Right lung (tissue), 10 donors: ENCODE measurements at places on chromosomes 2 and 18.

DNA sequence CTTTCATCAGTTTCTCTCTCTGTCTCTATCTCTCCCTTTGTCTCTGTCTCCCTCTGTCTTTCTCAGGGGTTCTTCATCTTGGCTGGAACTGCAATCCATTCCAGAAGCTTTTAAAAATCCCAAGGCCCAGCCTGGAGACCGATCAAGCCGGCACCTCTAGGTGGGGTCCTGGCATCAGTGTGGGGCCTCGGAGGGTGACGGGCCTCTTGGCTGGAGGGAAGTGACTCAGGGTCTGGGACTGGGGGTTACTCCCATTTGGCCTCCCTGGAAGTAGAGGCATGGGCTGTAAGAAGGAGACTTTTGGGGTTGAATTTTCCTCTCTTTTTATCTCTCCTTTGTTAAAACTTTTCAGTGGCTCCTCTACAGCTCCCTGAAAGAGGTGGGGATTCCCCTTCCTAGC, 52.8 kb upstream of the OTOF start:
- no peak for DNase-seq

DNA sequence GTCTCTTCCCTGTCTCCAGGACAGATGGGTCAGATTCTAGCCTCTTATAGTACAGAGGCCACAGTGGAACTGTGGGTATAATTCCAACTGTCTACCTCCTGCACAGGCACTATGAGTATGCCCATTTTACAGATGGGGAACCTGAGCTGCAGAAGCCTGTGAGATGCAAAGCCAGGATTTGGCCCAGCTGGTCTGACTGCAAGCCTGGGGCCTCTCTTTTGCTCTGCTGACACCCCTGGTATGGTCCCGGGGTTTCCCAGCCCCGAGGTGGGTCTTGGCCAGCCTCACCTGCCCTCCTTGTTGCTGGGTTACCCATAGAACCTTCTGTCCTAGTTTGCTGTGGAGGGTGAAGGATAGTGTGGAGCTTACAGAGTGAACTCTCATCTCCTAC, 9.8 kb downstream of the HS6ST1 start:
- DNase-seq = no peak

DNA sequence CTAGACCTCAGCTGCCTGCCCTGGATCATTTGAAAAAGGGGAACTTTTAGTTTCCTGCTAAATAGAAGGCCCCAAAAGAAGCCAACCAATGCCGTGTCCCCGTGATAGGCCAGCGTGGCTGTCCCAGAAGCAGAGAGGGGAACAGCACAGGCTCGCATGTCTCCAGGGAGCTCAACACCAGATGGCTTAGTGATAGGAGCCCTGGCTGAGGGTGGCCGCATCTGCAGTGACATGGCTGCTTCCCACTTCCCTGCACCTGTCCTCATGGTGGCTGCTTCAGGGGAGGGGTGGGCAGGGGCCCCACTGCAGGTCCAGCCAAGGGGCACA, 79.6 kb downstream of the MBP start:
- no peak for DNase-seq

DNA sequence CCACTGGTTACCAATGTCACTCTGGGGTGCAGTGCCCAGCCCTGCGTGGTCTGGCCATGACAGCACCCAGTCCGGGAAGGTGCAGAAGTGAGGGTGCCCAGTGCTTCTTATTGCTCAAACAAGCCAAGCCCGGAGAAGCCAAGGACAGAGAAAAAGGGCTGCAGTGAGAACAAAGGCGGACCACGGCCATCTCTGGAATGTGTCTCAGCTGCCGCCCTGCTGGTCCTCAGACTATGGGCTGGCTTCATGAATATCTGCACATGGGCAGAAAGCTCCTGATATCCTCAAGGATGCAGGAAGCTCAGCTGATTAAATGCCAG, 28.7 kb downstream of the COPS9 start:
- no peak for DNase-seq

GRCh38 chr2:129710670-129711495, 268.6 kb upstream of the RAB6C start:
- no peak for DNase-seq

DNA sequence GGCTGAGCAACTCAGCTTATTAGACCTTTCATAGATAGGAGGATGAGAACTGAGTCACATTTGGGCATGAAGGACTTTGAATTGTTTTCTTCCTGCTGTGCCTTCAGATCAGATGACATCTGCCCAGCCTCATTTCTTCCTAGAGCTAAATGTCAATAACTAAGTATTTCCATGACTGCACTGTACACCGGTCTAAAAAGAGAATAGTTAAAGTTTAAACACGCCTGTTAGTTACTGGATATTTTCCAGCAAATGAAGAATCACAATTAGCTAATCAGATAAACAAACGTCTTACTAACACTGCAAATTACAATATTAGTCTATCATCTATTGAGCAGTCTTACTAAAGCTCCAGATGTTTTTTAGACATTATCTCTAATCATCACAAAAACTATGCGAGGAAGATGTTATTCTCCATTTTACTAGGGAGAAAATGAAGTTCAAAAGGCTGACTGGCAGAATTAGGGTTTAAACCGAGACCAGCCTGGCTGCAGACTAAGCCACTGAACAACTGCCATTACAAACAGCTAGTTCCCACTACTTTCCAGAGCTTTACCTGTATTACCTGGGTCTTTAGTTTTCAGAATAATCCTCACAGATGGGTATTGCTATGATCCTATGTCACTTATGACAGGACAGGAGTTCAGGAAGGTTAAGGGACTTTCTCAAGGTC, 69.4 kb upstream of the ZNF397 start:
- DNase-seq = no peak

GRCh38 chr18:7711495-7711894, 144.4 kb downstream of the PTPRM start:
- no peak for DNase-seq
